GM03348 (cell line): ENCODE measurements at places on chromosomes 1 and 21.
A peak's percentile ranks its signal among the peaks of the same experiment; 100 is the strongest.

DNA sequence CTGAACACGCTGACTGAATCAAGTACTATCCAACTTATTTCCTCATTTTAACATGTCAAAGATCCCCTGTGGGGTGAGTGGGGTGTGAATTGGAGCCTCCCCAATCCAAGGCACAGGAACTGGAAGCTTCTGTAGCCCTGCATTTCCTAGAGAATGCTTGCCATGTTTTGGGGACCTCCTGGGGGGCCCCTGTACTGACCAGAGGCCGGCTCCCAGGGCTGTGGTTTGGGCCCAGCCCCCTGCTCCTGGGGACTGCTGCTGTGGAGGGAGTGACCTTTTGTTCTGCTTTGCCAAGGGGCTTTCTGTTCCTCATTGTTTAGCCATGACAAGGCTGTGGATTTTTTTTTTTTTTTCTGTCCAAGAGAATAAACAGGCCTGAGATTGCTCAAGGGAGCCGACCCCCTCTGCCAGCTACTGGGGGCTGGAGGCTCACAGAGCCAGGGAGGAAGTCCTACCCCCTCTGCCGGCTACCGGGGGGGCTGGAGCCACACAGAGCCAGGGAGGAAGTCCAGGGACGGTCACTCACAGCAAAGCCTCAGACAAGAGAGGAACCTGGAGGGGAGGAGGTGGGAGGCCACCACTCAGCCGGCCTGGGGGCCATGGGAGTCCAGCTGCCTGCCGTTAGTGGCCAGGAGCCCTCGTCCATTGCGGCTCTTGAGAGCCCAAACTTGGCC lies 17.4 kb downstream of the TNFRSF1B start:
- peak; percentile 79 for DNase-seq

GRCh38 chr1:9440763-9441194 lies 98.5 kb upstream of the SLC25A33 start:
- no peak for DNase-seq

DNA sequence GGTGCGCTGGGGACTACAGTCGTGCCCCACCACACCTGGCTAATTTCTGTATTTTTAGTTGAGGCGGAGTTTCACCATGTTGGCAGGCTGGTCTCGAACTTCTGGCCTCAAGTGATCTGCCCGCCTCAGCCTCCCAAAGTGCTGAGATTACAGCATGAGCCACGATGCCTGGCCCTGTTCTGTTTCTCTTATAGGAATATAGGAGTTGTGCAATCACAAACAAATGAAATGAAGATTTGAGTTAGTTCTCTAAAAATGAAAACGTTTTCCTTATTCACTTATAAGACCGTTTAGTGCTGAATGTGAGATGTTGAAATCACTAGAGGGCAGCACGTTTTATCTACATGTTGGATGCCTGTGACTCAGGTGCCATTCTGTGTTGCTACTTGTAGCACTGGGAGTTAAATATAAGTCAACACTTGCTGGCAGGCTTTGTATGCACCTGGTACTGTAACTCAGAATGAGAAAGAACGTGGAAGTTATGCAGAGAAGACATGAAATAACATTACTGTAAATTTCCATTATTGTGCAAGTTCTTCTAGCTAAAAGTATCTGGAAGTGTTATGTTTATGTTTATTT lies 45.8 kb downstream of the MIGA1 start:
- peak; percentile 31 for DNase-seq

- DNase-seq = peak; percentile 31
Observed at GRCh38 chr1:71093938-71094337, 13.1 kb upstream of the ZRANB2 start.

DNA sequence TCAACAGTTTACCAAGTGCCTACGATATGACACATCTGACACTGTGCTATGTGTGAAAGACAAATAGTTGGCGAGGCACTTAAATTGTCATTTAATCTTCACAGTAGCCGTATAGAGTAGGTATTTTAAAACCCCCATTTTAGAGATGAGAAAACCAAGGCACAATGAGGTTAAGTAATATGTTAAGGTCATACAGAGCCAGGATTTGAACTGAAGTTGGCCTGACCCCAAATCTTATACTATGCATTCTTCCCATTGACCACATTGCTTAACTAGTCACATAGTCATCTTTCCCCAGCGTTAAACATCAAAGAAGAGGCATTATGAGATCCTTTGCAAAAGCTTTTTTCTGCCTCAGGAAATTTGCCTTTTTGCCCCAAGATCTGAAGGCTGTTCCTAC lies 3.9 kb downstream of the INKA2 start:
- DNase-seq = no peak

GRCh38 chr1:37055631-37056030 lies 21.3 kb upstream of the GRIK3 start:
- DNase-seq = no peak

- no peak for DNase-seq
Observed at GRCh38 chr1:33397125-33397506, 33.8 kb downstream of the PHC2 start.

DNA sequence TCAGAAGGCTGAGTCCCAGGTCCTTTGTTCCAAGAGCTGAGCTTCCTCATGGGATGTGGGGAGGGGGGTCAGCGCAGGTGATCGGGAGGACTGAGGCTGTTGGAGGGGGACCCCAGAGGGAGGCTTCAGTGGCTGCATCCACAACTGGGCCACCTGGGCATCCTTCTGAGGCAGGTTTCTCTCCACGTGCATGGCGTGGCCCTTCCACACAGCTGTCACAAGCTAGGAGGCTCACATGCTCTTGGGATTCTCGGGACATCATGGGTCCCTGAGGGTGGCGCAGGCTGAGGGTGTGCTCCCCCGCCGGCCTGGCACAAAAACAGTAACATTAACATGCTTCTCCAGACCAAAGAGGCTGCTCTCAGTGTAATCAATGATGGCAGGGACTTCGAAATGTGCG lies 229.6 kb upstream of the AJAP1 start:
- no peak for DNase-seq

DNA sequence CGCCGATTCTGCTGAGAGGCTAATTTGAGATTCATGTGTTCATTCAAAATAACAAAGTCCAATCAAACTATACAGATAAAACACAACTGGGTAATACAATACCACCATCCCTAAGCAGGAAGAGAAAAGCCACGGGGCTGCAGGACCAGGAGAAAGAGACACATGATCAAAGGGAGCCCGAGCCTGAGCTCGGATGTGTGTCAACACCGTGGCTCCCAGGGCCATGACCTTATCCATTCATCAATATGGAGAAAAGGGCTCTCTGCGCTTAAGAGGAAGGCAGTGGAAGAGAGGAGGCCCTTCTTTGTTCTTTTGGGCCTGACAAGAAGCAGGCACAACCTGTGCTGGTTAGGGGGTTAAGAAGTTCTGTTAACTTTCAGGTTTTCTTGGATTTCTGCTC lies 56.7 kb downstream of the HUNK start:
- DNase-seq = no peak

DNA sequence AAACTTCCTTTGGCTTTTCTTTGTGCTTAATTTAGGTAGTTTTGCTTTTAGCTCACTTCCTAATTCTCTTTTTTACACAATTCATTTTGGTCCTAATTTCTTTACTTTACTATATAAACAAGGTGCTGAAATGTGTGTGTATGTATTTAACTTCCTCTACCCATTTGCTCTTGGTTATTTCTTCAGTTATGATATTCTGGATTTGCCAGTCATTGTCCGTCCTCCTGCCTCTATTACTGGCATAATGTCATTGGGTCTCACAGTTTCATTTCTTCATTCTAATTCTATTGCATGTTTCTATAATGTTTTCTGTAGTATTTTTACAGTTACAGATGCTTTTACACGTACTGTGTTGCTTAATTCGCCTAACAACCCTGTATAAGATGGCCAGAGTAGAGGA lies 96.2 kb downstream of the ZMYM4 start:
- no peak for DNase-seq

- DNase-seq = no peak
Observed at GRCh38 chr1:7753641-7754040, 17.5 kb upstream of the VAMP3 start.

GRCh38 chr1:48591181-48591580 lies 119.2 kb upstream of the SPATA6 start:
- no peak for DNase-seq

DNA sequence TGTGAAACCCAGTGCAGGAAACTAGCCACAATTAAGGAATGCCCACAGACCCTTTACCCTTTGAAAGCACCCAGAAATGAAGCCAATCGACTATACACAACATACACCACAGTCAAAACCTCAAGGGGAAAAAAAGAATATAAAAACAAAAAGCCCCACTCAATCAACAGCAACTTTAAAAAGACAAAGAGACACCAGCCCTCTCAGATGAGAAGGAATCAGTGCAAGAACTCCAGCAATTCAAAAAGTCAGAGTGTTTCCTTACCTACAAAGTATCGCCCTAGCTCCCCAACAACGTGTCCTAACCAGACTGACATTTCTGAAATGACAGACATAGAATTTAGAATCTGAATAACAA lies 147.7 kb downstream of the CHD1L start:
- DNase-seq = no peak
